ENCODE measurements at places on chromosomes 5 and 9.

- DNase-seq: no peak
Observed at GRCh38 chr9:1414711-1415131, 364.6 kb downstream of the DMRT2 start.

DNA sequence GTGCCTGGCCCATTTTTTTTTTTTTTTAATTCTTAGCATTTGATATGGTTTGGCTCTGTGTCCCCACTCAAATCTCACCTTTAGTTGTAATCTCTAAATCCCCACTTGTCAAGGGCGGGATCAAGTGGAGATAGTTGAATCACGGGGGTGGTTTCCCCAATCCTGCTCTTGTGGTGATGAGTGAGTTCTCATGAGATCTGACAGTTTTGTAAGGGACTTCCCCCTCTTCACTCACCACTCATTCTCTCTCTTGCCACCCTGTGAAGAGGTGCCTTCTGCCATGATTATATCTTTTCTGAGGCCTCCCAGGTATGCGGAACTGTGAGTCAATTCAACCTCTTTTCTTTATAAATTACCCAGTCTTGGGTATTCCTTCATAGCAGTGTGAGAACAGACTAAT is 27.2 kb downstream of the NDUFAF2 start:
- no peak for DNase-seq

GRCh38 chr5:141787376-141787775 is 90.8 kb downstream of the PCDH1 start:
- DNase-seq: no peak

- DNase-seq: no peak
Observed at GRCh38 chr9:16883586-16883985, 13.1 kb upstream of the BNC2 start.

- DNase-seq: no peak
Observed at GRCh38 chr5:14399054-14399692, 182.4 kb upstream of the OTULINL start.

DNA sequence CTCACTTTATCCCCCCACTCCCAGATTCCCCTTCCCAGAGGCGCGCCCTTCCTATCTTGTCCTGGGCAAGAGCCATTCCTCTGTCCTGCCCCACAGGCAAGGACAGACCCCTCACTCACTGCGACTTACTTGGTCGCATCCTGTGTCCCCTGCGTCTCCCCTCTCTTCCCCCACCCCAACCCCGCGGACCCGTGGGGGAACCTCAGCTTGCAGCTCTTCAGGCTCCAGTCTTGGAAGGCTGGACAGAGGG is 542 bp downstream of the GGTA1 start:
- no peak for DNase-seq

Measured in left colon (tissue), 2 donors.